ENCODE measurements at places on chromosomes 7 and 10.

DNA sequence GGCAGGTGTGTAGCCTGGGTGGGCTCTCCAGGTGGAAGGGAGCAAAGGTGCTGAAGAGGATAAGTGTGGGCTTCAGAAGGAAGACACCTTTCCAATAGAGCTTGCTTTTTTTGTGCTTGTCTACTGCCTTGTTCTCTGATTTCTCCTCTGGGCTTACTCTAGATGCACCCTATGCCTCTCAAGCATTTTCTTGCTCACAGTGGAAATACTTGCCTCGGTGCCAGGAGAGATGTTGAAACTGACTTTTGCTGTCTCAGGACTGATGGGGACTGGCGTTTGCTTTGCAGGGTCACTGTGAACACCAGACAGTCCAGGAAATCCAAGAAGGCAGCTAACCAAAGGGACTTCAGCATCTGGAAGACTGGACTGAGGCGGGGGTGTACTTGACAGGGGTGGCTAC lies 187.9 kb downstream of the SNX10 start:
- no peak for DNase-seq

GRCh38 chr7:141533149-141533949 lies 17.9 kb upstream of the AGK start:
- DNase-seq: no peak

DNA sequence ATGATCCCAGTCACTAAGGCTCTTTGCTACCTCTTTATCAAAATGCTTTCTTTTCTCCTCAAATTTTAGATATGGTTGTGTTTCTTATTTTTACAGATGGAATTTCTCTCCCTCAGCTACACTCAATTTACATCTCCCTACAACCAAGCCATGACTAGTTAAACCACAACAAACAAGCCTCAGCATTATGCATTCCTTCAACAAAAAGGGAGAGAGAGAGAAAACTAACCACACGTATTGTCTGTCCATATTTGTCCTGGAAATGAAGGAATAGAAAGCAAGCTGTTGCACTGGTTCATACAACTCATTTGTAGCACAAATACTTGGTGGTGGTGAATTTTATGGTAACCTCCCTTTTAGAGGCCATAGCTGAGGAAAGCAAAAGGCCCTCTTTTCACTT lies 286.4 kb downstream of the AHR start:
- no peak for DNase-seq

GRCh38 chr7:110050785-110051184 lies 1040.1 kb upstream of the LRRN3 start:
- DNase-seq: no peak

DNA sequence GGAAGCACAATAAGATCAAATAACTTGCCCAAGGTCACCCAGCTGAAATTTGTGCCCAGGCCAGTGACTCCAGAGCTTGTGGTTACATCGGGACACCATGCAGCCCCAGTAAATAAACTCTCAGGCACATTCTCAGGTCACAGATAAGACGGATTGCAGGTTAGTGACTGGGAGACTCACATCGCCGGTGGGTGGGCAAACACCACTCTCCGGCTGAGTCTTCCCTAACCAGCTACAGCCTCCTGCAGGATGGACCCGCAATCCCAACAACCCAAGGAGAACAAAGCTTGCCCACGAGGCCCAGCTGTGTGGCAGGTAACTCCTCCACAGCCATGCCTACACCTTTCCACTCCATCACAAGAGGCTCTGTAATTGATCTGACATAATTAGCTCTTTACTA lies 81.7 kb upstream of the EFCAB10 start:
- DNase-seq: no peak
